ENCODE measurements at places on chromosomes 16 and 17.

GRCh38 chr17:81388612-81389367 lies 6.5 kb upstream of the BAHCC1 start:
- peak; percentile 35 for DNase-seq

DNA sequence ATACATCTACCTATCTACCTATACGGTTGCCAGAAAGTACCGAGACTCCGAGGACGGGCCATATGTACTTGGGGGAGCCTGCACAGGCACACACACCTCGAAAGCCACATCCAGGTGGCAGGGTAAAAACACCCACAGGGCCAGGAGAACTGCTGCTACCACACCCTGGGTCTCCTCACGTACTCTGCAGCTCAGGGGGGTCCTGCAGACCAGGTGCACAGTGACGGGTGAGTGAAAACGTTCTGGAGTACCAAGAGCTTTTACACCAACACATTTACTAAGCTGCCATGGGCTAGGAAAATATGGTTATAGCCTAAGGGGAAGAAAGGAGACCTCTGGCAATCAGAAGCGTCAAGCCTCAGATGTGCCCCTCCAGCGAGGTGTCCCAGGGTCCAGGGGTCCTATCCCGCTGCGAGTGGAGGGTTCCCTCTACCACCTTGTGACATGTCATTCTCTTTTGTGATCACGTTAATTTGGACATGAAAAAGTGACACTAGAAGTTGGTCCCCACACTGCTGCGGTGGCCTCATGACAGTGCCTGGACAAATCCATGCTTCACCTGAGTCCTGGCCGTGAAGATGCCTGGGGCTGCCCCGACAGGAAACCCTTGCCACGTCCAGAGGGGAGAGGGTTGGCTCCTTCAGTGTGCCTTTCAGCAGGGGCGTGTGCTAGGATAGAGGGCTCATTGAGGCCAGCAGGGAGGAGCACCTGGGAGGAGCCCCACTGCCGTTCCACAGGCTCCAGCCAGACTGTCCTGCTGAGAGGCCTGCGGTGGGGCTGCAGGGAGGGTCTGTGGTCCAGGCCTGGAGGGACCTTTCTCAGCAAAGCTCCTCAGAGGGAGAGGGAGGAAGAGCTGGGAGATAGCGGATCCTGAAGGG lies 1.8 kb downstream of the CANT1 start:
- no peak for DNase-seq

DNA sequence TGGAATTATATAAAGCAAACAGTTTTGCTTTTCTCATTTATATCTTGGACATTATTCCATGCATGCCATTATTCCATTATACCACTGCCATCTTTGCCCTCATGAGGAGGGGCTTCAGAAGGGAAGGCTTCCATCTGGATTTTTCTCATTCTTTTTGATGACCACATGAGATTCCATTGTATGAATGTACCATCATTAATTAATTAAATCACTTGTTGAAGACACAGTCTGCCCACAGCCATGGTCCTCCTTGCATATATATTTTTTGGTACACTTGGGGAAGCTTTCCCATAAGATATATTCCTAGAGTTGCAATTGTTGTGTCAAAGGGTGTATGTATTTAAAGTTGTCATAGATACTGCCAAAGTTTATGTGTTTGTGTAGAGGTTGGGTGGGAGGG lies 7.1 kb downstream of the ARL4D start:
- no peak for DNase-seq

GRCh38 chr17:82848022-82848592 lies 8.3 kb upstream of the ZNF750 start:
- DNase-seq: no peak
